ENCODE measurements at places on chromosomes 12 and 14. TPM values are rescaled to one million over a fixed set of nuclear protein-coding genes. Genes with fewer than 3 reads are reported as not detected.

DNA sequence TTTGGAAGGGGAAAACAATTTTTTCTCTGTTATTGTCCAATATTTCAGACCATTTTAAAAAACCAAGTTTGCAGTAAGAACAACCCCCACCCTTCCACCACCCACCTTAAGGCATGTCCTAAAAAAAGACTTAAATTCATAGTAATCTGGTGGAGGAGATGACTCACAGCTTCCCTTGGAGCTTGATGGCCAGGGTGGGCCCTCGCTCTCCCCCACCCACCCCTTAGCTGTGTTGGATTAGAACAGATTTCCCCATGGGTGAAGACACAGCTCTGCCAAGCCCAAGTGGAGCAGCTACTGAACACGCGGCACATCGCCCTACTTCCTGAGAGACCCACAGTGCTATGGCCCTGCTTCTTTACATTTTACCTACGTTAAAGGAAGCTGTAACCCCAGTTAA lies 140.3 kb downstream of the GCH1 start:
- H3K4me1 ChIP-seq: no peaks in the 10 kb centered on the region
- peak; percentile 38 for DNase-seq

Gene RACGAP1
- 179 TPM for total RNA-seq

GRCh38 chr14:54342806-54343205 lies 54.0 kb upstream of the CDKN3 start:
- no peak for DNase-seq
- H3K27ac ChIP-seq: no peak overlapping the region
- no peak overlapping the region for H3K4me3 ChIP-seq
- peaks cover 7% of the 10 kb centered on the region for H3K4me1 ChIP-seq
- no peaks in the 10 kb centered on the region for H3K36me3 ChIP-seq

DNA sequence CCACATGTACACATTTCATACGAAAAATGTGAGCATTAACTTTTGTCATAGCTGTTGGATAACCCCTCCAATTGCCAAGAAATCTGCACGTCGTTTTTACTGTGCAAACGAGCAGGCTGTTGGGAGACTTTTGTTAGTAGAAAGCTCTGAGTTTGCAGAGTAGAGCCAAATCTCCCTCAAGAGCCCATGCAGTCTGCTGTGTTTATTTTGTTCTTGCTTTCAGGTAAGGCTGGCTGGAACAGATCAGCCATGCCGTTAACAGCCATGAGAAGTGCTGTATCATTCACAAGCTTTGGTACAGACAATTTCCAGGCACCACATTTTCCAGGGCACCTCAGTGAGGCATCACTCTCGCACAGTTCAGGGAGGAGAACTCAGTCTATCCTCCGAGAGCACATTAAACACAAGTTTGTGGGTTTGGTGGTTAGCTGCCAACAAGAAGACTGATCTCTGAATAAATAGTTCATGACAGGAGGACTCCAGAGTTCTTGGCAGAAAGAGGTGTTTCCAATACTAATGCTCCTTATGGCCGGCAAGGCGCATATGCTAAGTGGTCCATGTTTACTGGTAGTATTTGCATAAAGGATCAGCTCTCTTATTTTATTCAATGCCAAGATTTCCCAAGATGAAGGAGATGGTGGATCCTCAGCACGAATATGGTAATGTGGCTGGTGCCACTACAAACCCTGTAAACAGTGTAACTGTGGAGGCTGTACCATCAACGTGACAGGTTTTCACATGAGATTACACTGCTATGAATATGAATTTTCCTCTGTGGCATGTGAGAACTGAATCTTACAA lies 30.3 kb upstream of the PELI2 start:
- no peak overlapping the region for H3K27ac ChIP-seq
- H3K27me3 ChIP-seq: no peaks in the 10 kb centered on the region
- H3K4me3 ChIP-seq: no peak overlapping the region
- no peak for DNase-seq
- no peaks in the 10 kb centered on the region for H3K4me1 ChIP-seq

Gene DPY19L2
- 7.5 TPM for total RNA-seq

DNA sequence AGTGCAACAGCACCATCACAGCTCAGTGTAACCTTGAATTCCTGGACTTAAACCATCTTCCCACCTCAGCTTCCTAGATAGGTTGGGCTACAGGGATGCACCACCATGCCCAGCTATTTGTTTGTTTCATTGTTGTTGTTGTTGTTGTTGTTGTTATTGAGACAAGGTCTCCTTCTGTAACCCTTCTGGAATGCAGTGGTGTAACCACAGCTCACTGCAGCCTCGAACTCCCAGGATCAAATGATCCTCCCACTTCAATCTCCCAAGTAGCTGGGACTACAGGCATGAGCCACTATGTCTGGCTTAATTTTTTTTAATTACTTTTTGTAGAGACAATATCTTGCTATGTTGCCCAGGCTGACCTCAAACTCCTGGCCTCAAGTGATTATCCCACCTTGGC lies 1.2 kb upstream of the NEMP1 start:
- H3K36me3 ChIP-seq: peaks cover 8% of the 10 kb centered on the region
- peak overlapping the region; percentile 70 for H3K27ac ChIP-seq
- no peak for DNase-seq
- H3K4me3 ChIP-seq: peak overlapping the region; percentile 33
- H3K27me3 ChIP-seq: no peaks in the 10 kb centered on the region

DNA sequence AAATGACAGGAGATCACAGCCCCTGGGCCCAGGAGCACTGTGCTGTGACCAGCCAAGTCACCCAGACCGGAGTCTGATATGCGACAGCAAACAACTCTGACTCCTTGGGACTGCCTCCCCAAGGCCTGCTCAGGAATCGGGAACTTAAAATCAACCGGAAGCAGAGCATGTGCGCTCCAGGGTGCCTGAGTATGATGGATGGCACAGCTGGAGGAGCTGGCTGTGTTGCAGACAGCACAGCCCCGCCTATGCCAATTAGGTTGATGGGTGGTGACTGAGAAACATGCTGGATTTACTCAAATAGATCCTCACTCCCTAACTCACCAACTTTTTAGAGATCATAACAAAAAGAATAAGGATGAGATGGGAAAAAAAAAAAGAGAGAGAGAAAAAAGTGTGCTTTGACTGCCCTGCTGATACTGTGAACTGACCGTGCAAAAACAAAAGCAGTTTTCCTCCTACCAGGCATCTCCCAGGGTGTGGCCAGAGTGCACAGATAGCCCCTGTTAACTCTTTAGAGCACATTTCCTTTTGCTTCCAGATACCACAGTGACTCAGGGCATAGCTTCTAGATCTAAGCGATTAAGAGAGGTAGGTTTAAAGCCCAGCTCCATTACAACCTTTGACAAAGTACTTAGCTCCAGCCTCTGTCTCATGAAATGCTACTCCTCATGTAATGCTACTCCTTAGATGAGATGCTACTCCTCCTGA lies 27.4 kb upstream of the STON2 start:
- no peaks in the 10 kb centered on the region for H3K27me3 ChIP-seq
- DNase-seq: peak; percentile 89
- H3K36me3 ChIP-seq: no peaks in the 10 kb centered on the region

- DNase-seq: peak; percentile 86
- H3K27me3 ChIP-seq: no peaks in the 10 kb centered on the region
- H3K4me3 ChIP-seq: peak overlapping the region; percentile 54
- H3K36me3 ChIP-seq: no peaks in the 10 kb centered on the region
- H3K27ac ChIP-seq: peak overlapping the region; percentile 97
- peaks cover 76% of the 10 kb centered on the region for H3K4me1 ChIP-seq
These were observed 44.7 kb upstream of the ATP23 start for GRCh38 chr12:57896434-57897201.

Gene PLEKHH1
- 8.9 TPM for total RNA-seq

DNA sequence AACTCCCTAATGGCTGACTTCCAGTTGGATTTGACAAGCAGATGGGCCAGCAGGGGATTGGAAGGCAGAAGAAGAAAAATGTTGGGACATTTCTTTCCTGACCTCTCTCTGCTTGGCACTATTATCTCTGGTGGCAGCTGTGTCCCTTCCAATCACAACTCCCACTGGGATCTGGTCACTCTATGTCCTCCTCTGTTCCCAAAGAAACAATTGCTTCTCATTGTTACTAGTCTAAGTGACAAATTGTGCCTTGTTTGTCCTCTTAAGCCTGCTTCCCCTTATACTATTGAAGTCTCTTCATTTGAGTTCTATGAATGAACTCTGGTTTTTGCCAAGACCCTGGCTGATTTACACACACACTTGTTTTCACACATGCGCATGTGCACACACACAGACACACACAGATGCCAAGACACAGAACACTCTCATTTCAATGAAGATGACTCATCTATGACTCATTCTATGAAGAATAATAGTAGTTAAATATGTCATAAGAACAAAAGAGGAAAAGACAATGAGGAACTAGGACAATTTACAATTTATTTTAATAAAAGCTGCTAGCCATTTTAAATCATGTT lies 83.0 kb upstream of the FAR2 start:
- no peaks in the 10 kb centered on the region for H3K36me3 ChIP-seq
- peak; percentile 66 for DNase-seq
- no peak overlapping the region for H3K27ac ChIP-seq
- H3K27me3 ChIP-seq: no peaks in the 10 kb centered on the region

Gene BCDIN3D
- total RNA-seq: 5.7 TPM

Gene CLEC2A
- total RNA-seq: not detected

- H3K4me1 ChIP-seq: no peaks in the 10 kb centered on the region
- no peaks in the 10 kb centered on the region for H3K36me3 ChIP-seq
- no peak for DNase-seq
- no peak overlapping the region for H3K27ac ChIP-seq
- no peak overlapping the region for H3K4me3 ChIP-seq
These were observed 81.9 kb upstream of the ATF7IP start for GRCh38 chr12:14283489-14284144.

GRCh38 chr12:79725987-79726386 lies 35.2 kb upstream of the PAWR start:
- no peaks in the 10 kb centered on the region for H3K4me1 ChIP-seq
- DNase-seq: no peak
- no peak overlapping the region for H3K4me3 ChIP-seq
- H3K36me3 ChIP-seq: no peaks in the 10 kb centered on the region

GRCh38 chr14:67602995-67603545 lies 3.0 kb upstream of the PIGH start:
- no peak for DNase-seq
- no peaks in the 10 kb centered on the region for H3K36me3 ChIP-seq
- H3K4me1 ChIP-seq: no peaks in the 10 kb centered on the region
- no peak overlapping the region for H3K27ac ChIP-seq
- H3K27me3 ChIP-seq: no peaks in the 10 kb centered on the region

- H3K27me3 ChIP-seq: no peaks in the 10 kb centered on the region
- H3K36me3 ChIP-seq: no peaks in the 10 kb centered on the region
- H3K4me1 ChIP-seq: no peaks in the 10 kb centered on the region
- no peak overlapping the region for H3K27ac ChIP-seq
- no peak overlapping the region for H3K4me3 ChIP-seq
These were observed 155.2 kb downstream of the STXBP6 start for GRCh38 chr14:24894583-24895242.

Gene CCDC198
- total RNA-seq: not detected

DNA sequence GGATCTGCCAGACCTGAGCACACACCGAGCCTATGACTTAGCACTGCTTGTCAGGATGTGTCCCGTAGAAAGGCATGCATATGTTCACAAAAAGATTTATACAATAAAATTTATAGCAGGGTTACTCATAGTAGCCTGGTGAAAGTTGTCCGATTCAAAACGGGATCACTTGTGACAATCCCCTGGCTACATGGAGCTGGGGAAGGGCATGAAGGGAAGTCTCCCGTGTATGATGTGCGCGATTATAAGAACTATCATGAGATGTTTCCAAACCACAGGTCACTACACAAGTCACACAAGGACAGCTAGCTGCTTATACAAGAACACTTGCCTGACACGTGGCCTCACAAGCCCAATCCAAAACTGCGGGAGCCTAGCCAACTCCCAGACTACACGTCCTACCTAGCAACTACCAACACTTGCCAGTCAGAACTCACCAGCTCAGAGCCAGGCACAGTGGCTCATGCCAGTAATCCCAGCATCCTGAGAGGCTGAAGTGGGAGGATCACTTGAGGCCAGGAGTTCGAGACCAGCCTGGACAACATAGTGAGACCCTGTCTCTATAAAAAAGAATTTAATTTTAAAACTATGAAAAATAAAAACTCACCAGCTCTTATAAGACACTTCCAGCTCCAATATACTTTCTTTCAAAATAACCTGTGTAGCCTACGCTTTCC lies 7.5 kb upstream of the CDCA4 start:
- no peaks in the 10 kb centered on the region for H3K36me3 ChIP-seq
- DNase-seq: no peak
- H3K27ac ChIP-seq: no peak overlapping the region
- peaks cover 7% of the 10 kb centered on the region for H3K4me1 ChIP-seq

DNA sequence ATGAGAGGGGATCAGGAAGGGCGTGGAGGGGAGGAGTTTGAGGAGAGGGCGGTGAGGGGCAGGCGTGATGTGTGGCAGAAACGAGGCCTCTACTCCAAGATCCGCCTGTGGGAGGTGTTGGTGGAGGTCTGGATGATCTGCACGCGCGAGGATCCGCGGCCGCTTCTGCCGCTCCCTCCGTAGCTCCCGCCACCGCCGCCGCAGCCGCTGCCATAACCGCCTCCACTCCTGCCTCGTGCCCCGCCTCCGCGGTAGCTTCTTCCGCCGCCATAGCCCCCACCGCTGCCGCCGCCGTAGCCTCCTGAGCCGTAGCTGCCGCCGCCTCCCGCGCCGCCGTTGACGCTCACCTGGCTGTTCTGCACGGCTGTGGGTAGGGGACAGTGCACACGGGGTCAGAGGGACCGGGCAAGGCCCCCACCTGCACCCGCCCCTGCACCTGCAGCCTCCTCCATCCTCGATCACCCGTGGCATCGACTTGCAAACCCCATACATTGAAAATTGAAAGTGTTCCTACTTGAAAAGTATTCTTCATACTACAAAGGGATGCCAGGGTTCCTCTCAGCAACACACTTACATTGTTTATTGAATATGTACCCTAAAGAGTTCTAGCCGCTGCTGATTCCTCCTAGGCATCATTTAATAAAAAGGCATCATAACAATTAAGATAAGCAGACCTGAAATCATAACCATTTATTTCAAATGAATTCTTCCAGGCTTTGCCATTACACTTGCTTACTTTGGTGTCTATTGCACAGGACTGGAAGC lies 11.1 kb upstream of the KRT1 start:
- H3K4me1 ChIP-seq: no peaks in the 10 kb centered on the region
- H3K27me3 ChIP-seq: no peaks in the 10 kb centered on the region
- H3K27ac ChIP-seq: no peak overlapping the region

Data from A673 (cell line).